ENCODE measurements at places on chromosomes 11 and 22.

GRCh38 chr22:17742527-17742902, 31.8 kb downstream of the BID start:
- DNase-seq: peak; percentile 17

GRCh38 chr22:50190941-50191741, 5.4 kb downstream of the TRABD start:
- DNase-seq: no peak

DNA sequence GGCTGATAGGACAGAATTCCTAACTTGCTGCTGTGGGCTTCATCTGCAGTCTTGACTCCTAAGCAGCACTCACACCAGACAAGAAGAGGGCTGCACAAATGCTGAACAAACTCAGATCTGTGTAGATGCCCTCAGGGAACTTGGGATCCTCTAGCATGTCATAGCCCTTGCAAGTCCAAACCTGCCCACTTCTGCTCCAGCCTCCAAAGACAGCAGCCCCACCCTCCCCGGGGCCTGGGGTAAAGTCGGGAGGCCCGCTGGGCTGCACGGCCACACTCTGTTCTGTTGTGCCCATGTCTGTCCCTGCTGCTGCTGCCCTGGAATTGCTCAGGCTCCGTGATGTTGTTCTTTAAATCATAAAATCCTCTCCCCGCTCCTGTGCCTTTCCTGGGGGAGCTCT, 28.3 kb downstream of the DRD2 start:
- DNase-seq: peak; percentile 96

DNA sequence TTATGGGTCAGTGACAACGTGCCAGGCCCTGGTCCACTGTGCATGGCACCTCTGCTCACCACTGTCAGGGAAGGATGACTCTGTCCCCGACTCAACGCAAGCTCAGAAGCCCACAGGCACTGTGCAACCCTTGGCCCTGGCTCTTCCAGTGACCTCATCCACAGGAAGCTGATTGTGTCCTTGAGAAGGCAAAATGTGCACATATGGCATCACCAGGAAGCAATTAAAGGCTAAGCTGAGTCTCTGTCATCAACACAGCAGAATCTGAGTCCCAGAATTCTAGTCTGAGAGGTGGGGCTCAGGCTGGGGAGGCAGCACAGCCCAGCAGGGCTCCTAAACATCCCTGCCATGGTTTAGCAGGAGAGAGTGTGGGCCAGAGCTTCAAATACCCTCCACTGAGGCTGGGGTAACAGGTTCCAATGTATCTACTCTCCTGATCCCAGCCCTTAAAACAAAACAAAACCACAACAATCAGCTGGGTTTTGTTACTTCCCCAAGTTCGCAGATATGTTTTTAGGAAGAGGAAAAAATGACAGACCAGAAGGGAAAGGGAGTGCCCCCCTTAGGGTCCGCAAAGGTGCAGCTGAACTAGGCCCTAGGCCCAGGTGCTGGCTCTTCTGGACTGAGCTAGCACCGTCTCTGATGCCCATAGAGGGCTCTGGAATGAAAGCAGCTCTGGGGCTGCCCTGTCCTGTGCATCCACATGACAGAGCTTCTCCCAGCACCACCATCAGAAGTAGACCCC, 33.5 kb upstream of the GNAZ start:
- no peak for DNase-seq

GRCh38 chr11:12914400-12914912, 94.7 kb upstream of the RASSF10 start:
- no peak for DNase-seq

Data from keratinocyte (primary cell).